ENCODE measurements at places on chromosomes 1 and 21. TPM values are rescaled to one million over a fixed set of nuclear protein-coding genes. Genes with fewer than 3 reads are reported as not detected.

DNA sequence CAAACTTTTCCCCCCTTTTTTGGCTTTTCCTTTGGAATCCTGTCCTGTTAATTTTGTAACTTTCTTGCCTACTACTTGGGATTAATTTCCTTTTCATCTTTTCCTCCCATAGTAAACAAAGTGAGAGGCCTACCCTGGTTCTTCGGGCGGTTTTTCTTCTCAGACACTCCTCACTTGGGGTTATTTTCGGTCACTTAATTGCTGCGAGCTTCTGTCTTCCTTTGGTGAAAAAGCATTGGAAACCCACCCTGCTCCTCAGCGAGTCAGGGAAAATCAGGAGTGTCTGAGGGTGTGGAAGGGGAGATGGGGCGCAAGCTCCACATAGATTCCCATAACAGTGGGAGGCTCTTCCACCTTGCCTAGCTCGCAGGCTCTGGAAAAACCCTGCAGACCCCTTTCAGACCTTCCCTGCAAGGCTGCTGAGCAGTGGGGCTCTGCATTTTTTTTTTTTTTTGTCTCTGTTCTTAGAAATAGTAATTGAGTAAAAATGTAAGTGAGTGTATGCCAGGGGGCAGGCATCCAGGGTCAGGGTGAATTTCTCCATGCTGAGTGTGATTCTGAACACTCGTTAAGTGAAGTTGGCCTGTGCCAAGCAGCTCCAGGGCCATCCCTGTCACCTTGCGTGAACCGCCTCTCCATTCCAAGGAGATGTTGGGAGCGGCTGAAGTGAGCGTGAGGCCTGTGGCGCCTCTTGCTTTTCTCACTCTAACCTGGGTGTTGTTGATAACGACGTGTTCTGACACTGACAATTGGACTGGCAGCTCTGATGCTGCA lies 20.3 kb downstream of the TGFB2 start:
- no peak for DNase-seq

SPRR4 gene
- not detected for total RNA-seq

DNA sequence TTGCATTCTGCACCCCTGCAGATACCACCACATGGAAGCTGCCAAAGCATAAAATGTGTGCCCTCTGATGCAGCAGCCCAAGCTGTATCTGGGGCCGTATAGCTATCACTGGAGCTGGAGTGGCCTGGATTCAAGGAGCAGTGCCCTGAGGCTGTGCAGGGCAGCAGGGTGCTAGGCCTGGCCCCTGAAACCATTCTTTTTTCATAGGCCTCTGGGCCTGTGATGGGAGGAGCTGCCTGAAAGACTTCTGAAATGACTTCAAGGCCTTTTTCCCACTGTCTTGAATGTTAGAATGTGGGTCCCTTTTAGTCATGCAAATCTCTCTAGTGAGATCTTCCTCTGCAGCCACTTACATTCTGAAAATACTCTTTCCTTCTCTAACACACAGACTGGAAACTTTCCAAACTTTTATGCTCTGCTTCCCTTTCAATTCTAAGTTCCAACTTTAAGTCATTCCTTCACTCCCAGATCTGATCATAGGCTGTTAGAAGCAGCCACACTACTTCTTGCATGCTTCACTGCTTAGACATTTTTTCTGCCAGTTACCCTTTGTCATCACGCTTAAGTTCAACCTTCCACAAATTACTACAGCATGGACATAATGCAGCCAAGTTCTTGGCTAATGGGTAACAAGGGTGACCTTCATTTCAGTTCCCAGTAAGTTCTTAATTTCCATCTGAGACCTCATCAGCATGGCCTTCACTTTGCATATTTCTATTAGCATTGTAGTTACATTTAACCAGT lies 42.4 kb downstream of the DRAM2 start:
- DNase-seq = no peak

HCRTR1 gene
- total RNA-seq = 0.44 TPM

DNA sequence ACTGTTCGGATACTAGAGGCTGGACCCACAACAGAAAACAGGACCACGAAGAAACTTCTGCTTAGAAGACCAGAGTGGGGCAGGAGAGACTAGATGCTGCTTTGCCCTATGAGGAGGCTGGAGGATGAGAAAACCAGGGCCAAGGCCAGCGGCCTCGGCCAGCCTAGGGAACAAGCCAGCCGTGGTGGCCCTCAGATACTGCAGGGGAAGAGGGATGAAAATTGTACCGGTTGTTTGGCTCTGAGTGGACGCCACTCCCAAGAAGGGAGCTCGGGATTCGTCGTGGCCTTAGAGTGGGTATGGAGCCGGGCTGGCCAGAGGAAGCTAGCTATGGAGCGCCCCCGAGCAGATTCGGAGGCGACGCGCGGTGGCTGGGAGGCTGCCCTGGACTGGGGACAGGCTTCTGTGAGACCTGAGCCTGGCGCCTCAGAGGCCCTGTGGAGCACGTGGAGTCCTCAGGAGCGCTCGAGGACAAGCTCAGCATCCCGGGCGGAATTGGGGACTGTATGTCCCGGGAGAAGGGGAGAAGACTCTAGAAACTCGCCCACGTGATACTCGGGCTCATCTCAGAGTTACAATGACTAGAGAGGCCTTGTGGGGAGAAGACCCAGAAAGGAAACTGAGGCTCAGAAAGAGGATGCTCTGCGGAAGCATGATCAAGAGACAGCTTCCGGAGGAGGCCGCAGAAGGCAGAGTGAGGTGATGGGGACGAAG lies 2.8 kb downstream of the PRRX1 start:
- no peak for DNase-seq

BRWD1 gene
- 34.9 TPM for total RNA-seq

ZNF648 gene
- total RNA-seq = not detected

DNA sequence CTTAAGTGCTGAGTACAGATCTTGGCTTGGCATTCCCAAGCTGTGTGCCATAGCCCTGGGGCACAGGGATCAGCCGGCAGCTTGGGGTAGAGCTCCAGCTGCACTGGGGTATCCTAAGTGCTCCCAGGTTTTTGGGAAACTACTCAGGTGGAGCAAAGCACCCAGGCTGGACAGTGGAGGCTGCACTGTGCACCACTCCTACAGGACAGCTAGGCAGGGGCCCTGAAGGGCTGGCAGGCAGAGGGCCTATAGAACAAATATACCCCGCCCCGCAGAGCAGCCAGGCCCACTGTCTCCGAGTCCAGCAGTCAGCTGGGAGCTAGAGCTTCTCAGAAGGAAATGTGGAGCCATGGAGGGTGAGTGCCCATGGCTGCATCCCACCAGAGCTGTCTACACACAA lies 691.7 kb upstream of the ADGRL2 start:
- DNase-seq = no peak

F5 gene
- total RNA-seq = 14.7 TPM

DNA sequence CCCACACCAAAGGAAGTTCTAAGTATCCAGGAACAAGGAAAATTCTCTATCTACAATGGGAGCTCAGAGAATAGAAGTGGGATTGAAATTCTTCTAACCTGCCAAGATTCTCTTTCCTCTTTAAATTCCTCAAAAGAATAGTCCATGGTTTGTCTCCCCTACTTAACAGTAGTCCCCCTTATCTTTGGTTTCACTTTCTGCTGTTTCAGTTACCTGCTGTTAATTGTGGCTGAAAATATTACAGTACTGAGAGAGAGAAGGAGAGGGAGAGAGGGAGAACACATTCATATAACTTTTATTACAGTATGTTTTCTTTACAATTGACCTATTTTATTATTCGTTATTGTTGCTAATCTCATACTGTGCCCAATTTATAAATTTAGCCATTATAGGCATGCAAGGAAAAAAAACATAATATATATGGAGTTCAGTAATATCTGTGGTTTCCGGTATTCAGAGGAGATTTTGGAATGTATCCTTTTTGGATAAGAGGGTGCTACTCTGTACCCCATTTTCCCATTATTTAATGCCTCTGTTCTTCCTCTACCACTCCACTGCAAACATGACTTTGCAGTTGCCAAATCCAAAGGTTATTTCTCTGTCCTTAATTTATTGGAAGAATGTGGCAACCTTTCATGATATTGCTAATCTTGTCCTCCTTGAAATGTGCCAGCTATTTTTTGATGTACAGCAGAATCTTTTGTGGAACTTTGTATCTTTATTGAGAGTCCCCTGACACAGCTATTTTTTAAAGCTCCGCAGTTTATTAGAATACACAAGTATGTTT lies 68.0 kb downstream of the USP25 start:
- DNase-seq = no peak

DNA sequence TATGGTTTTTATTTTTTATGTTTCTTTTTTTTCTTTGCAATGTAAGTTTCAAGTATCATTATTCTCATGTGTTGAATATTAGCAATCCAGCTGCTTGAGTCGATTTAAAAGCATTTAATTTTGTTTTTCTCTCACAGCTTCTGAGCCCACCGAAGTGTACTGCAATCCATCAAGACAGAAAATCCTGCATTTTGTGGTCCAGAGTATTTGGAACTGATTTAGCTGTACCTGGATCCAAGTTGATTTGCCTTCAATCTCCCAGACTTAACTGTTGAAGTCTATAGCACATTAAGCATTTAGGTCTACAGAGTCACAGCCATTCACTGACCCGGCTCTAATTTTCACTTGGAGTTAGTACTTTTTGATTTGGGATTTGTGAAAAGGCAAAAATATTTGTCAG lies 622.9 kb upstream of the ADAMTS5 start:
- no peak for DNase-seq

DNA sequence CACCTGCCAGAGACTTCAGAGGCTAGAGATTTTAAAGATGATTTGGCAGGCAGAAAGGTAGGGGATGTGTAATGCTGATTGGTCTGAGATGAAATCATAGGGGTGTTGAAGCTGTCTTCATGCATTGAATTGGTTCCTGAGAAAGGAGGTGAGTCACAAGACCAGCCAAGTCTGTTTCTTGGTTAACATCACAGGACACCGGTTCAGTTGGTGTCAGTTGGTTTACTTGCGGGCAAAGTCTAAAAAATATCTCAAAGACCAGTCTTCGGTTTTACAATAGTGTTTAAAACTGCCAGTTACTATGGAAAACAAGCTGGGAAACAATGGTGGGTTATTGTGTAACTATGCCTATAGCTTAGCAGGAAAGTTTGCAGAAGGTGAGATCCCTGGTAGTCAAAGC lies 305.9 kb downstream of the BARHL2 start:
- DNase-seq = no peak

CELA2B gene
- not detected for total RNA-seq

DNA sequence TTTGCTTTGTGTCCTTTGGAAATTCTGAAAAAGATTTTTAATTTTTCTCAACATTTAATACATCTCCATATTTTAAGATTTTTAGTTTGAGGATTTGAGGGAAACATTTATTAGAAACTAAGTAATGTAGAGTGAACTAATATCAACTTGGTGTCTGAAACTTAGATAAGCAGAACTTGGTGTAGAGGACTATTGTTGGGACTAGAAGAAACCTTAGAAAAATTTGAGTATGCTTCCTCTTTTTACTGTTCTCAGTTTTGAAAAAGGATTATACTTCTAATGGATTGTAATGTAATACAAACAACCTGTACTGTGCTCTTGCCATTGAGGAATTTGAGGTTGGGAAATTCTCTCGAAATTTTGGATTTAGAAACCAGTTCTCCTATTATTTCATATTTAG lies 2.4 kb downstream of the FNBP1L start:
- DNase-seq = no peak

GRCh38 chr1:188363943-188364342 lies 1535.2 kb downstream of the PLA2G4A start:
- DNase-seq = no peak

DNA sequence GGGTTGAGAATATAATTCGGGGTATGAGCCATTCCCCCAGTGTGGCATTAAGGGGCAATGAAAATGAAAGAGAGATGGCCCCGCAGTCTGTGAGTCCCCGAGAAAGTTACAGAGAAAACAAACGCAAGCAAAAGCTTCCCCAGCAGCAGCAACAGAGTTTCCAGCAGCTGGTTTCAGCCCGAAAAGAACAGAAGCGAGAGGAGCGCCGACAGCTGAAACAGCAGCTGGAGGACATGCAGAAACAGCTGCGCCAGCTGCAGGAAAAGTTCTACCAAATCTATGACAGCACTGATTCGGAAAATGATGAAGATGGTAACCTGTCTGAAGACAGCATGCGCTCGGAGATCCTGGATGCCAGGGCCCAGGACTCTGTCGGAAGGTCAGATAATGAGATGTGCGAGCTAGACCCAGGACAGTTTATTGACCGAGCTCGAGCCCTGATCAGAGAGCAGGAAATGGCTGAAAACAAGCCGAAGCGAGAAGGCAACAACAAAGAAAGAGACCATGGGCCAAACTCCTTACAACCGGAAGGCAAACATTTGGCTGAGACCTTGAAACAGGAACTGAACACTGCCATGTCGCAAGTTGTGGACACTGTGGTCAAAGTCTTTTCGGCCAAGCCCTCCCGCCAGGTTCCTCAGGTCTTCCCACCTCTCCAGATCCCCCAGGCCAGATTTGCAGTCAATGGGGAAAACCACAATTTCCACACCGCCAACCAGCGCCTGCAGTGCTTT lies 9.4 kb downstream of the PROX1 start:
- DNase-seq = no peak

DNA sequence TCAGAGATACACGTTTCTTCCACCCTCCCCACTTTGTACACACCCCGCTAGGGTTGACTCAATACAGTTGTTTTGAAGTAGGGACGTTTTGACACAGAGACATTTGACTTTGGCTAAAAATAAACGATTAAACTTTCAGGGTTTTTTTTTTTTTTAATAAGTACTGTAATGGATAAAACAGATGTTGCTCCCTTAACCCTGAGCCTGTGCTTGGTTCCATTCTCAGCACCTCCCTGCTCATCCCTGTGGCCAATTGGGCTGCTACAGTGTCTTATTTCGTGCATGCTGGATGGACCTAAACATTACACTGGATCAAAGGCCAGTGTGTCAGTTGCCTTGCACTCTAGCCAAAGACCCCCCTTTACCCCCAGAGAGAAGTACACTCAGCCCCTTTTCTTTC lies 16.9 kb downstream of the GRHL3 start:
- no peak for DNase-seq

IVNS1ABP gene
- total RNA-seq = 70.3 TPM

C1orf35 gene
- 7.1 TPM for total RNA-seq

- no peak for DNase-seq
Observed at GRCh38 chr1:192700834-192701271, 64.9 kb downstream of the RGS13 start.

MAP3K21 gene
- 0.41 TPM for total RNA-seq

CELSR2 gene
- total RNA-seq = 4.2 TPM

UMODL1 gene
- 0.08 TPM for total RNA-seq

UBE2Q1 gene
- total RNA-seq = 57.0 TPM

All from left ventricle myocardium inferior (tissue), 1 donor.